Dorsolateral prefrontal cortex (tissue), 122 donors: ENCODE measurements at places on chromosomes 4 and X. TPM values are rescaled to one million over a fixed set of nuclear protein-coding genes. Genes with fewer than 3 reads are reported as not detected.

DNA sequence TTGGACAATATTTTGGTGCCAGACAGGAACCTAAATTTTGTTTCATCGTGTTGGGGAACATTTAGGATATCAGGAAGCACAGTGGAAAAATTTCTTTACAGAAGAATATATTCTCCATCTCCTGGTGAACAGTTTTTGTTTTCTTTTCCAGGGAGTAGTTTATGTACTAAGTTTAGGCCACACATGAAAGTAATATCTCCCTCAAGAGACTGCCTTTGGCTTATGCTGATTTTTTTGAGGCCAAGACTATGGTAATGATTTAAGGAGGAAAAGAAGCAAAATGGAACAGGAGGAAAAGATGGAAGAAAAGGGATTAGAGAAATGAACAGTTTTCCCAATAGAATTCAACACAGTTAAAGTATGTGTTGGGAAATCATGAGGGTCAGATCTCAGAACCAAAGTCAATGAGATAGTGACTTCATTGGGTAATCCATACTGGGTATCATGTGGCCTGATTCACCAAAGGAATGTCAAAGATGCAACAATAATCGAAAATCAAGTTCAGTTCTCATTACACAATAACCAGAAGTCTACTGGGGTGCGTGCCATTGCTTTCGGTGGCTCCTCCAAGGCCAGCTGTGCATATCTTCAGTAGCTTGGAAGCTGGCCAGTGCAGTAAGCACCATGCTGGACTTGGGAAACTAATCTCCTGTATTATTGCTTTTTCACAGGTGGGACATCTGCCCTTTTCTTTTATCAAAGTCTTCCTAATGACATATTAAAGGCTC is 234.8 kb downstream of the COL25A1 start:
- no peak for DNase-seq

The IQCM gene
- total RNA-seq, result not detected

GRCh38 chr4:117908306-117909207 is 125.7 kb upstream of the NDST3 start:
- no peak for DNase-seq

DNA sequence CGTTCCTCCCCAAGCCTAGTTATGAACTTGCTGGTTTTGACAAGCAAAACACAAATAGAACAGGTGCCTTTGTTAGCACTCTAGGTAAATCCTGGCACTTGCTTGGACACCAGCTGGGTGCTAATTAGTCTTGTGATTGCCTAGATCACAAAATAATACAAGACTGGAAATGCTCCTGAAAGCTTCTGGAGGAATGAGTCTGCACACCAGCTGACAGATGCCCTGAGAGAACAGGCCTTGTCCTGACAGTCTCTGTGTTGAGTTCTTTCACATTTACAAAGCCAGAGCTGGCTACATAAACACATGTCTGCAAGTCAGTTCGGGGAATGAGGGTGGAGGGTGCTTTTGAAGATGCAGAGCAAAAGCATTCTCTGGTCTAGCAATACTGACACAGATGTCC is 93.8 kb downstream of the ELOVL6 start:
- DNase-seq, result no peak

DNA sequence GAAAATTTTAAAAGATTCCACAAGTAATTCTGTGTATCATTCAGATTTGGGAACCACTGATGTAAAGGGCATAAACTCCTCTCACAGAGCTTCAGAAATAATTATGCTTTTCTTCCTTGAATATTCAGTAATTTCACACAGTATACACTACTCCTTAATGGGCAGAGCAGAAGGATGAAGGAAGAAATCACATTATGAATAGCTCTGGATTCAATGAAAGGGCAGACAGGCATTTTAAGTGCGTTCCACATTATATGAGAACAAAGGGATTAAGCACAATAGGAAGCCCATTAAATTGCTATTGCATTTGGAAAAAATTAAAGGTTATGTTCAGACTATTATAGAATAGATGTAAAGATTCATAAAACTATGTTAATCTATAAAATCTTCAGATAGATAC is 142.6 kb downstream of the PDHA2 start:
- no peak for DNase-seq

The TSPYL2 gene
- 115 TPM for total RNA-seq

DNA sequence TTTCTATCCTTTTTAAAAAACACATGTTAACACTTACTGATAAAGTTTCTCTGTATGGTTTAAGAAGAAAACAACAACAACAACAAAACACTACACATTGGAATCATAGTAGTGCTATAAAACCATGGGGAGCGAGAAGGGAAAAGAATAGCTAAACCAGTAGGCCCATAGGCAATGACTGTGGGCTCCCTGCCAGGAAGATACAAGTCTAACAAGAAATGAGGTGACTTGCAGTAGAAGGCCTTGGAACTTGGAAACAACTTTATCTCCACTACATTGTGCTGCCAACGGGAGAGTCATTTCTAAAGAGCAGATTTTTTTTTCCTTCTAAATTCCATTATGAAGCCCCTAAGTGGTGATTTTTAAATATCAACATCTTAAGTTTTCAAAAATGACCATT is 78.0 kb downstream of the GPC4 start:
- DNase-seq, result no peak

The WDR19 gene
- total RNA-seq, result 65.1 TPM

DNA sequence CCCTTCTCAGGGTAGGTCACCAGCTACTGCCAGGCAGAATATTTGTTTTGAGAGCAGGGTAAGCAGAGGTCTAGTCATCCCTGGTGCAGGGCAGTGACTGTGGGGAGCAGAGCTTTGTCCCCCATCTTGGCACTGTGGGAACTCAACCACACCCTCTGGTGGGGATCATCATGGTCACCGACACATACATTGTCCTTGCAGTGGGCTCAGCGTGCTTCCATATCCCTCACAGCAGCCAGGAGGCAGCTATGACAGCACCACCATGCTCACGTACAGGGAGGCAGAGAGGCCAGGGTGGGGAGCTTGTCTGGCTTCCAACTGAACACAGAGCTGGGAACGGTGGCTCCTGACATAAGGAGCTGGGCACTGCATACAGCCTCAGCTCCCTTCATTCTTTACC is 102.3 kb downstream of the ENPP6 start:
- no peak for DNase-seq

- no peak for DNase-seq
Observed at GRCh38 chr4:141192564-141192963, 28.1 kb upstream of the ZNF330 start.

DNA sequence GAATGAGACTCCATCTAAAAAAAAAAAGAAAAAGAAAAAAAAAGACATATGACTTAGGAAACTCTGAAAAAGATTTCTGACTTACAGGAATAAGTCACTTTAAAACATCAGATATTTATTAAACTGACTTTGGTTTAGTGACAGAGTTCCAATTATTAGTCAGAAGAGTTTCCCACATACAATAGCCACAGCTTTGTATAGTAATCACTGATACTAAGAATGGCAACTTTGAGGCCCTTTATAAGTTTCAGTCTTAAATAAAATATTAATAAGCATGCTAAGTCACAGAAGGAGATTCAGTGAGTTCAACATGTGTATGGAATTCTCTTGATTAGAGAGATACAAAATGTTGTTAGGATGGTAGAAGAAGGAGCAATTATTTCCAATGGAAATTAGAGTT is 652.3 kb upstream of the AMOT start:
- no peak for DNase-seq

DNA sequence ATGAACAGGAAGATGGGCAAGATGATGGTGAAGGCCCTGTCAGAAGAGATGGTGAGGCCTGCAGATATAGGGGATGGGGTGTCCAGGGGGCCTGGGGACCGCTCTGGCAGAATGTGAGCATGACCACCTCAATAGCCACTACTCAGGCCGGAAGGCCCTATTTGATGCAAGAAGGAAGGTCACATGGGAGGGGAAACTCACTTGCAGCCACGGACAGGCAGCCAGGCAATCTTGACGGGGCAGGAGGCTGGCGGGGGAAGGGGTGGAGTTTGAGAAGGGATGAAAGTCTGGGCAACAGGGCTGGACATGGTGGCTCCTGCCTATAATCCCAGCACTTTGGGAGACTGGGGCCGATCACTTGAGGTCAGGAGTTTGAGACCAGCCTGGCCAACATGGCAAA is 8.8 kb downstream of the SASH3 start:
- DNase-seq, result no peak

- DNase-seq, result no peak
Observed at GRCh38 chr4:48017108-48017571, 568 bp downstream of the NIPAL1 start.

- DNase-seq, result no peak
Observed at GRCh38 chrX:120452131-120452530, 17.0 kb downstream of the LAMP2 start.

DNA sequence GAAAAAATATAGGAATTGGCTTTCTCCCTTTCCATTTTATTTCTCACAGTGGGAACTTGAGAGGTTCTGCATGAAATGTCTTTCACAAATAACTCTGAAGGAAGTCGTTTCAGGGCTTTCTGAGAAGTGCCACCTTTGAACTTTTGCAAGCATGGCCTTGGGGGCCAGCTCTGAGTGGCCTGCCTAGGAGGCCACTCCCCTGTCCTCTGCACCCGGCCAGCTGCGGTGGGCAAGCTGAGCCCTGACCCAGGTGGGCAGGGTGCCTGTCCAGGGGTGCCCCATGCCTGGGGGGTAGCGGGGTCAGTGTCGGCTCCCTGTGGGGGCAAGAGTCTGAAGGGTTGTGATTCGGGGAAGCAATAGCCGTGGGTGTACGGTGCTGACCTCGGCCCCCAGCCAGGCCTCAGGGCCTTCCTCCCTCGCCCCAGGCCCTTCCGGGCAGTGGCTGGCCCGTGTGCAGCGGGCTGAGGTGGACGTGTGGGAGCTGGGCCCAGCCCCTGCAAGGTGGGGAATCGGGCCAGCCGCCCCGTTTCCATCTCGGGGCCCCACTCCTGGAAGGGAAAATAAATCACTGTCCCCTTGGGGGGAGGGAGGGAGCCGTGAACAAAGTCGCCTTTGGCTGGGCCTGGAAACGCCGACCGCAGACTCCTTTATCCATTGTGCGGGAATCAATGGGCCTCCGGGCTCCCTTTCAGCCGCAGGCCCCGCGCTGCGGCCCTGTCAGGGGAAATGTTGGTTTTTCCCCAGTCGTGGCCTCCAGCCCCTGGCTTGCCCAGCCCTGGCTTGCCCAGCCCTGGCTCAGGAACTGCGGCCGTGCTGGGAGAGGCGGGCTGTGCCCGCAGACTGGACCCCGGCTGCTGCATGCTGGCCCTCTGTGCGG is 3.1 kb downstream of the FGFRL1 start:
- peak; percentile 81 for DNase-seq

DNA sequence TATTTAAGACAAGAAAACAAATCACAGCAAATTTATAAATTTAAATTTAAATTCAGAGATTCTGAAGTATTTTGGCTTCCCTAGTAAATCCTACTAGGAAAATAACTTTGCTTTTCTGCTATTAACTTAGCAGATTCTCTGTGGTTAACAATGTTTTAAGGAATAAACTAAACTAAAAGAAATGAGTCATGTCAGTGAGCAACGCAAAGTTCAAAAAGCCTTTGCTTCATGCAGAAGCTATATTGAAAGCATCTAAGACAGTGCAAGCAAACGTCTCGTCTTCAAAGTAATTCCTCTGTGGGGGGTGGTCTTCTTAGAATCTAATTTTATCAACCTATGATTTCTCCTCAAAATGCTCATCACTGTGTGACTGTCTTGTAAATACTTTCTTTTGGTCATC is 30.1 kb downstream of the GABRB1 start:
- DNase-seq, result no peak

DNA sequence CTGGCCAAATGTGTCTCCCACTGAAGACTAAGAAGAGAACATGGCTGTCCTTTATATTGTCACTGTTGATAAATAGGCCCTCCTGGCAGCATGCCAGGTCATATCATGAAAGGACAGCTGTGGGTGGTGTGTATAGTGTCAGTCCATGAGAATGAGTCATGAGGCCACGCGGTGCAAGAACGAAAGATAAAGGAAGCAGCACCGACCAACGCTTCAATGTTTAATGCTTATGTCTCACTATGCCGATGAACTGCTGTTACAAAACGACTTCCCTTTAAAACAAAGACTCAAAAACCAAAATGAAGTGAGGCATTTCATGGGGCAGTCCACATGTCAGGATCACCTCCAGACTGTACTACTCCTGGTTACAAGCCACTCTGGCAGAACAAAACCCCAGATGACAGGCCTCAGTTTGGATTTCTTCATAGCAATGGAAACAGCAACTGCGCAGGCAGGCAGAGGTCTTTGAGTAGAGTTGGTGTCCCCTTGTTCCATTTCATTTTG is 5.2 kb upstream of the TCEANC start:
- no peak for DNase-seq

- DNase-seq, result no peak
Observed at GRCh38 chrX:78064152-78064551, 39.9 kb upstream of the PGK1 start.

- DNase-seq, result peak; percentile 86
Observed at GRCh38 chr4:185183622-185184281, 20.0 kb downstream of the CFAP97 start.

DNA sequence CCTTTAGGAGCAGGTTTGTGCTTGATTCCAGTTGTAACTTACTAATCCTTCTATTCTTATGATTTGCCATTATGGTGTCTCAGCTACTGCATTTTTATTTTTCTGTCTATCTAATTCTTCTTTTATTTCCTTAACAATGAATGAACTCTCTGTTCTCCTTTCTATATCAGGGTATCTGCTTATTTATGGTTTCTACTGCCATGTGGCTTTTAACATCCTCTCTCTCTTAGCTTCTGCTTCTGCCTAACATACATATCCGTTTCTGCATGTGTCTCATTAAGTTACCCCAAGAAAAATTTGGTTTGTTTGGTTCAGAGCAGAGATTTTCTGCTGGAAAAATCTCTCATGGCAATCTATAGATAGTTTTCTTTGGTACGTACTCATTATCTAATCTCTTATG is 614.4 kb downstream of the RPA4 start:
- no peak for DNase-seq

DNA sequence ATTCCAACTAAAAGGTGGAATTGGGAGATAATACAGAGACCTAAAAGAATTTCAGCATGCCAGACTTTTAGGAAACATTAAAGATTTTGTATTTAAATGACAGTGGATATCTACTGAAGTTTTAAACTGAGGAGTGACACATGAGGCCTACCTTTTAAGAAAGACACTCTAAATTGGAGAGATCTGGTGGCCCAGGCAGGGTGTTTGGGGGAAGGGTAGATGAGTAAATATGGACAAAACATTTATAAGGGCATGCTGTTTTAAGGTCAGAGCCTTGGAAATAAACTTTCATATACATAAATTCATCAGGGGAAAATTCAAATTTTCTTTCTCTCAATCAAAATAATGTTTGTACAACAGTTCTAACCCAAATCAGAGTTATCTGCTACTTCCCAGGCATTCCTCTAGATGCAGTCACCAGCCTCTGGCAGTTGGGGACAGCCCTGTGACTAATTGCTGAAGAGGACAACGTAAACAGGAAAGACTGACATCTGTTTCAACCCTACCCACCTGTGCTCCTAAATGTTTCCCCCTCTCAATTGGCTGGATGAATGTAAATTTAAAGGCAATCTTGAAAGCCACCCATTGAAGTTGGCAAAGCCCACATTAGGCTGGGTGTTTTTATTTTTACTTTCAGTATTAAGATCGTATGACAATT is 1646.9 kb upstream of the ADGRL3 start:
- no peak for DNase-seq

DNA sequence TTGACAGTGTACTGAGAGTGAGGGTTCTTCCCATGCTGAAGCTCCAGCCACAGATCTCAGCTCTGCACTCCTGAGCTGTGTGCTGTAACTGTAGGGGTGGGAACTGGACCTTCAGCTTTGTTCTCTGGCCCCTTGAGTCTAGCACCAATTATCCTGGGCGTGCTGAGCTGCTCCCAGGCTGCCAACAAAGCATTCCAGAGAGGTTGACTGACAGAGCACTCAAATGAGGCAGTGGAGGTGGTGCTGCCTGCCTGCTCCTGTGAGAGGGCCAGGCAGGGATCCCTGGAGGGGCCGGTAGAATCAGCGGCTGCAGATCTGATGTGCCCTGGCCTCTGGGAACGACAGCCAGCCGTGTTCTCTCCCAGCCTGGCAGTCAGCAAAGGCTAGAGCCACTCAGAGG is 375.7 kb upstream of the AADAT start:
- no peak for DNase-seq
